Activated T-cell treated with anti-CD3 and anti-CD28 coated beads, Interleukin-2, amount 50 U/mL, for 72 hours (primary cell): ENCODE measurements at places on chromosomes 6 and 20. TPM values are rescaled to one million over a fixed set of nuclear protein-coding genes. Genes with fewer than 3 reads are reported as not detected.

DNA sequence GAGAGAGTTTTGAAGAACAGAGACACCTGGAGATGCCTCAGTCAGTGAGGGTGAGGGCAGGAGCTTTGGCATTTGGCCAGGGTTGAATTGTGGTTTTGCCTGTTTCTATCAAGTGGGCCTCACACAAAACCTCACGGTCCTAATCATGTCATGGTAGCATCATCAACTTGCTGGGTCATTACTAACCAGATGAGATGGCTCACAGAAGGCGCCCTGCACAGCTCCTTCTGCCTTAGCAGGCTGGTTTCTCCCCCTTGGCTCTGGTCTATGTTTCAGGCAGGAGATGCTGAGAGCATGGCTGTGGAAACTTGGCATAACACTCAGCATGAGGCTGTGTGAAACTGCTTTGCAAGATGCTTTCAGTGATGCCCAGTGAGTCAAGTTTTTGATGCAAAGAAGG is 99.3 kb downstream of the LRRC1 start:
- peak; percentile 75 for DNase-seq
- no peak overlapping the region for H3K4me3 ChIP-seq
- H3K27ac ChIP-seq = no peak overlapping the region
- H3K36me3 ChIP-seq = no peaks in the 10 kb centered on the region
- H3K4me1 ChIP-seq = peaks cover 17% of the 10 kb centered on the region

DNA sequence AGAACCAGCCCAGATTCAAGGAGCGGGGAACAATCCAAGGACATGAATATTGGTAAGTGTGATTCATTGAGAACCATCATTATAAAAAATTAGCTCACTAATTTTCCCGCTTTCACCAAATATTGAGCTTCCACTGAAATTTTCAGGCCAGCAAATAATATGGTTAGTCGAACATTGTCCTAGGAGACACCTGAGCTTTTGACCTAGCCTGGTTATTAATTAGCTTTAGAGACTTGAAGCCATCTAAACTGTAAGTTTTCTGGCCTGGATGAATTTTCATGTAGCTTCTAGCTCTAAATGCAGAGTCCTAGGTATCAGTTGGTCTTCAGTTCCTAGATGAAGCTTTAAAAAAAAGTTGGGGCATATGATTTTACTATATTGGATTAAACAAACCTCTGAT is 17.1 kb upstream of the RALGAPA2 start:
- peaks cover 22% of the 10 kb centered on the region for H3K4me1 ChIP-seq
- no peaks in the 10 kb centered on the region for H3K27me3 ChIP-seq
- H3K36me3 ChIP-seq = no peaks in the 10 kb centered on the region
- H3K27ac ChIP-seq = no peak overlapping the region
- DNase-seq = no peak
- H3K4me3 ChIP-seq = no peak overlapping the region

The IL17F gene
- total RNA-seq = 12.3 TPM

DNA sequence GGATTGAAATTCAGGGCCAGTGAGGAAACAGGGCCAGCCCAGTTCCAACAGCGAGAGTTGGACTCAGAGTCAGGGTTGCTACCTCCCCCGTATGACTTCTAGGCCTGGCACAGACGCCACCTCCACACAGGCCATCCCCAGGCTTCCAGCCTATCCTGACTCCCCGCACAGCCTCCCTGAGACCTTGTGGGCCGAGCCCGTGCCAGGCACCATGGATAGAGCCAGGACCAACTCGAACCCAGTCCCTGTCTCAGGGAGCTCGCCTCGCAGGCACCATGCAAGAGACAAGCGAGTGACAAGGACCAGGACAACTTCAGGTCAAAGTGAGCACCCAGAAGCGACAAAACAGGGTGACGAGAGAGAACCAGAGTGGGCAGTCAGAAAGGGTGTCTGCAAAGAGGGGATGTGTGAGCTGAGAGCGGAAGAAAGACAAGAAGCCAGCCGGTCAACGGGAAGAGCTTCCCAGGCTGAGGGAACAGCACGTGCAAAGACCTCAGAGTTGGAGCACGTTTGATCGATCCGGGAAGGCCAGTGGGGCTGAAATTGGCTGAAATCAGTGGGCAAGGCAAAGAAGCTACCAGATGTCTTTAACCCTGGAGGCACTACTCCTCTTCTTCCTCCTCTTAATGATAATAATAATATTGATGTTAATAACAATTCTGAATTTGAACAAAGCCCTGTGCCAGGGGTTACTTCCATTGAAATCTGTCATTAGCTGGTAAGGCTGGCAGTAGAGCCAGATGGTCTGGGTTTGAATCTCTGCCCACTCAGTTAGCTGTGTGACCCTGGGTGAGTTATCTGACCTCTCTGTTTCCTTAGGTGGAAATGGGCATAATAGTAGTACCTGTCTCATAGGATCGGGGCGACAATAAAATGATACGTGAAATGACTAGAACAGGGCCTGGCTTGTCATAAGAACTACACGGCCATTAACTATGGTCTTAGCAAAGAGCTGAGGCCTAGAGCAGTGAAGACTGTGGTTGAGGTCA is 45.0 kb downstream of the KIAA1755 start:
- H3K4me1 ChIP-seq = no peaks in the 10 kb centered on the region
- no peaks in the 10 kb centered on the region for H3K27me3 ChIP-seq
- no peak overlapping the region for H3K27ac ChIP-seq
- DNase-seq = no peak

- no peak for DNase-seq
- H3K27ac ChIP-seq = no peak overlapping the region
- H3K36me3 ChIP-seq = no peaks in the 10 kb centered on the region
- H3K4me3 ChIP-seq = peak overlapping the region; percentile 49
- peaks cover 32% of the 10 kb centered on the region for H3K27me3 ChIP-seq
Observed at GRCh38 chr20:37405351-37405897, 59.5 kb downstream of the SRC start.

- H3K4me3 ChIP-seq = no peak overlapping the region
- H3K36me3 ChIP-seq = no peaks in the 10 kb centered on the region
- DNase-seq = no peak
- H3K4me1 ChIP-seq = no peaks in the 10 kb centered on the region
- peaks cover 12% of the 10 kb centered on the region for H3K27me3 ChIP-seq
Observed at GRCh38 chr6:905556-905955, 212.6 kb upstream of the EXOC2 start.

The GRIK2 gene
- total RNA-seq = not detected

- peaks cover 36% of the 10 kb centered on the region for H3K27me3 ChIP-seq
- no peaks in the 10 kb centered on the region for H3K4me1 ChIP-seq
- H3K36me3 ChIP-seq = peaks cover 14% of the 10 kb centered on the region
- H3K27ac ChIP-seq = no peak overlapping the region
Observed at GRCh38 chr20:47917549-47918070, 132.3 kb upstream of the SULF2 start.
